ENCODE measurements at places on chromosomes 1 and 21.

DNA sequence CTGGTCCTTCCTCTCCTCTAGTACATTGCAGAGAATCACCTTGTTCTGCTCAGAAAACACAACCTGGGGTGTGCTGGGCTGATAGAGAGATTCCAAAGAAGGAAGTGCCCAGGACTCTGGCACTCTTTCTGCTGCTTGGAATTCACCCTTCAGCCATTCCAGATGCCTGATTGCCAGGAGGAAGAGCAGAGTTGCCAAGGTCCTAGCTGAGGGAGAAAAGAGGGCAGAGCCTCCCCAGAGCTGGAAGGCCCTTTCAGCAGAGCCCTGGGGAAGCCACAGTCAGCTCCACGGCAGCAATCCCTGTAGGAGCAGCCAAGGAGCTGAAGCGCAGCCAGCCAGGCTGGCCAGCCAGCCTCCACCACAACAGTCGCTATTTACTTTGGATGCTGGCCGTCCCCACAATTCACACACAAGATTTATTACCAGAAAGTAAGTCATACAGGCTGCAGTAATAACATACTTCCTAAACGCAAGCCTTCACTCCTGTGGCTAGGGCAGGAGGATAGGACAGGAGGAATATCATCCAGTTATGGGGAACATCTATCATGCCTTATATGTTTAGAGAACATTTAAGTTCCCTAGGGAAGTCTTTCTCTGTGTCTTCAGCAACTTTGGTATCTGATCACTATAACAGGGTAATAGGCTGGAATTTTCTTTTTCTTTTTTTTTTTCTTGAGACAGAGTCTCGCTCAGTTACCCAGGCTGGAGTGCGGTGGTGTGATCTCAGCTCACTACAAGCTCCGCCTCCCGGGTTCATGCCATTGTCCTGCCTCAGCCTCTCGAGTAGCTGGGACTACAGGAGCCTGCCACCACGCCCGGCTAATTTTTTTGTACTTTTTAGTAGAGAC lies 36.6 kb upstream of the SLC44A3 start:
- H3K4me1 ChIP-seq, result peaks cover 25% of the 10 kb centered on the region
- H3K4me3 ChIP-seq, result no peak overlapping the region
- DNase-seq, result peak; percentile 92
- no peaks in the 10 kb centered on the region for H3K36me3 ChIP-seq
- no peaks in the 10 kb centered on the region for H3K27me3 ChIP-seq

DNA sequence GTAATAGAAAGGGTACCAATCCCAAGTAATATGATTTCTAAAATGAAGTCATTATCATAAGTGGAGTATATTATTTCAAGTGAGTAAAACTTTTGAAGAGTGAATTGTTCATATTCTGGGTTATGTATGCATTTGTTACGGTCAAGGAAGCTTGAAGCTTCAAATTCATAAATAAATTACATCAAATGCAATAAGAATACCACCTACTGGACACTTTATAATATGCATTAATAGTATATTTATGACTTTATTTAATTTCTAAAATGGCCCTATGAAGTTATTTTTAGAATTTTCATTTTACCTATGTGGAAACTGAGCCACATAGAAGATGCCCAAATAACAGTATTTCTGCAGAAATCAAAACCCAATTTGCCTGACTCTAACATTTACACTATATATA lies 260.6 kb downstream of the SMYD3 start:
- no peaks in the 10 kb centered on the region for H3K36me3 ChIP-seq
- H3K27ac ChIP-seq, result no peak overlapping the region
- H3K4me3 ChIP-seq, result no peak overlapping the region
- no peaks in the 10 kb centered on the region for H3K27me3 ChIP-seq
- H3K4me1 ChIP-seq, result no peaks in the 10 kb centered on the region
- no peak for DNase-seq

GRCh38 chr1:197526736-197527371 lies 248.4 kb downstream of the DENND1B start:
- H3K27me3 ChIP-seq, result no peaks in the 10 kb centered on the region
- no peak overlapping the region for H3K4me3 ChIP-seq

DNA sequence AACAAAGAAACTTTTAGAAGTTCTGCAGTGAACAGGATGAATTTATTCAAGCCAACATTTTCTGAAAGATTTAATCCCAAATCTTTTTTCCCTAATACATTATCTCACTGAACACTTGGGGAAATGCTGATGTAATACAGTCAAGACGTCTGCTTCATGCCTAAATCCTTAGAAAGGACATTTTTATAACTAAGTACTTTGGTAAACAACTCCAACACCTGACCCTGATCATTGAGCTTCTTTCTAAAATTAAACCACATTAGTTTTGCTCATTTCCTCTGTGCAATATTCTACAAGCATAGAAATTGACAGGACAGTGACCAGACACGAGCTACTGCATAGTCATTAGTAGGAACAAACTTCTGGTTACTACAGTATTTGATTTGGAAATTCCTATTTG lies 183.5 kb downstream of the TPR start:
- H3K4me1 ChIP-seq, result no peaks in the 10 kb centered on the region
- no peak overlapping the region for H3K4me3 ChIP-seq
- no peaks in the 10 kb centered on the region for H3K27me3 ChIP-seq
- H3K27ac ChIP-seq, result no peak overlapping the region

- no peak for DNase-seq
- no peaks in the 10 kb centered on the region for H3K27me3 ChIP-seq
- no peaks in the 10 kb centered on the region for H3K4me1 ChIP-seq
- no peaks in the 10 kb centered on the region for H3K36me3 ChIP-seq
- no peak overlapping the region for H3K4me3 ChIP-seq
Observed at GRCh38 chr1:101299141-101299540, 62.3 kb downstream of the S1PR1 start.

Data from sigmoid colon (tissue), 7 donors.